Daoy (cell line): ENCODE measurements at places on chromosomes 13 and 19. TPM values are rescaled to one million over a fixed set of nuclear protein-coding genes. Genes with fewer than 3 reads are reported as not detected.

GRCh38 chr13:52878831-52879230 is 30.4 kb upstream of the PCDH8 start:
- DNase-seq = no peak

Gene VSTM1
- not detected in 2 replicates for total RNA-seq

GRCh38 chr13:98710521-98710920 is 42.0 kb downstream of the SLC15A1 start:
- DNase-seq = no peak

GRCh38 chr19:33310606-33311325 is 8.4 kb upstream of the CEBPA start:
- no peak for DNase-seq
